ENCODE measurements at places on chromosomes 13 and 19.

- H3K4me1 ChIP-seq: no peaks in the 10 kb centered on the region
- no peak overlapping the region for H3K27ac ChIP-seq
- H3K4me3 ChIP-seq: no peak overlapping the region
- no peak for DNase-seq
Measured at GRCh38 chr13:48686636-48687210, 33.0 kb downstream of the CYSLTR2 start.

DNA sequence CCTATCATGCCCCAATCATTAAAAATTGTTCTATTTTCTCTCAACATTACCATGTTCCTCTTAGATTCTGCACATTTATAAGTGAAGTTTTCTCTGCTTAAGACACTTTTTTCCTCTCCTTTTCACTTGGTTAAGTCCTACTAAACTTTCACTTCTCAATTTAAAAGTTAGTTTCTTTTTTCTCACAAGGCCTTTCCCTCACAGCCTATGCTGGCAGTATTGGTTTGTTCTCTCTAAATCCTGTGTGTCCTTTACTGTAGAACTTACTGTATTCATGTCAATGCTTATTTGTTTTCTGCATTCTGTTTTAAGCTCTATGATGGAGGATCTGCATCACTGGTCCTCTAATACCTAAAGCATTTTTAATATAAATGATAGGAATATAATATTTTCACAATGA lies 2816.6 kb downstream of the PCDH9 start:
- no peaks in the 10 kb centered on the region for H3K27me3 ChIP-seq
- no peak overlapping the region for H3K4me3 ChIP-seq
- no peaks in the 10 kb centered on the region for H3K36me3 ChIP-seq
- H3K27ac ChIP-seq: no peak overlapping the region

DNA sequence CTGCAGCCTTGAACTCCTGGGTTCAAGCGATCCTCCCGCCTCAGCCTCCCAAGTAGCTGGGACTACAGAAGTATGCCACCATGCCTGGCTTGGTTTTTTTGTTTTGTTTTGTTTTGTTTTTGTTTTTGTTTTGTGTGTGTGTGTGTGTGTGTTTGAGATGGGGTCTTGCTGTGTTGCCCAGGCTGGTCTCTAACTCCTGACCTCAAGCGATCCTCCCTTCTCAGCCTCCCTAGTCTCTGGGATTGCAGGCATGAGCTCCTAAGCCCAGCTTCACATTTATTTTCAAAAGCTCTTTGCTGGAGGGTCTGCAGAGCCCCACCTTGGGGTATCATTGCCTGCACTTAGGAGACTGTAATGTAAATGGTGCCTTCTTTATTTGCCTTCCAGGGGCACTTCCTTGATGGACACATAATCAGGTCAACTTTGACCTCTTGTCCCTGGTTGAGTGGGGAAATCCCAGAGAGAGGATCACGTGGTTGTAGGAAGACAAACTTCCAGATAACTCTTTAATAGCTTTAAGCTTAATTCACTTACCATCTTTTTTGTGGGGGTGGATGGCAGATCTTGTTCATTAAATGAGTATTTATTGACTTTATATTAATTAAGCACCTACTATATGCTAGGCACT lies 72.9 kb upstream of the NPAS1 start:
- H3K27me3 ChIP-seq: no peaks in the 10 kb centered on the region
- no peak for DNase-seq
- H3K4me3 ChIP-seq: no peak overlapping the region
- no peak overlapping the region for H3K27ac ChIP-seq
- H3K4me1 ChIP-seq: peaks cover 39% of the 10 kb centered on the region
- no peaks in the 10 kb centered on the region for H3K36me3 ChIP-seq

- no peak overlapping the region for H3K27ac ChIP-seq
- H3K27me3 ChIP-seq: no peaks in the 10 kb centered on the region
- H3K36me3 ChIP-seq: no peaks in the 10 kb centered on the region
- no peak overlapping the region for H3K4me3 ChIP-seq
Measured at GRCh38 chr19:23716792-23717191, 29.8 kb upstream of the ZNF675 start.

- DNase-seq: no peak
- no peaks in the 10 kb centered on the region for H3K36me3 ChIP-seq
- no peak overlapping the region for H3K27ac ChIP-seq
- no peak overlapping the region for H3K4me3 ChIP-seq
- no peaks in the 10 kb centered on the region for H3K4me1 ChIP-seq
- no peaks in the 10 kb centered on the region for H3K27me3 ChIP-seq
Measured at GRCh38 chr13:55432814-55433213, 1707.9 kb upstream of the PRR20A start.
